NCI-H187 treated with DMSO at 0.1 percent for 48 hours (cell line): ENCODE measurements at places on chromosomes 7 and 10.

DNA sequence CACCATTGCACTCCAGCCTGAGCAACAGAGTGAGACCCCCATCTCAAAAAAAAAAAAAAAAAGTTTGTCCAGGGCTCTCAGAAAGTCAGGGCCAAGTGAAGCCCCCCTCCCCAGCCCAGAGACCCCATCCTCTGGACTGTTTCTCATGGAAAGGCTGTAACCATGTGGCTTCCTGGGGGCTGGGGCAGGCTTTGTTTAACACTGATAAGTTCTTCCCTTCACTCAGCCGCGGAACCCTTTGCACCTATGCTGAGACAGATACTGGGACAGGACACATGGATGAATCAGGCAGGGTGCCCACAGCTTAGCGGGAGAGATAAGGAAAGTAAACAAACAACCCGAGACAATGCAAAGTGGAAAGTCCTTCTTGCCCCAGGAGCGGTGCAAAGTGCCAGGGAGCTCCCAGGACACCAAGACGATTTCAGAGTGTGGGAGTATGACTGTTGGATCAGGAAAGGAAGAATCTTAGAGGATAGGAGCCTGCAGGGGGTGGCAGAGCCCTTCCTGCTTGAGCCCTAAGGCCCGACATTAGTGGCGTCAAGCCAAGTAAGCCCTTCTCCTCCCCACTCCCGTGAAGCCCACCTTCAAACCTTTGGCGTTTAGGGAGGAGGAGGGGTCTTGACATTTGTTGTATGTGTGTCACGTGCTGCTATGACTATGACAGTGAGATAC lies 11.6 kb downstream of the MLXIPL start:
- DNase-seq: no peak

DNA sequence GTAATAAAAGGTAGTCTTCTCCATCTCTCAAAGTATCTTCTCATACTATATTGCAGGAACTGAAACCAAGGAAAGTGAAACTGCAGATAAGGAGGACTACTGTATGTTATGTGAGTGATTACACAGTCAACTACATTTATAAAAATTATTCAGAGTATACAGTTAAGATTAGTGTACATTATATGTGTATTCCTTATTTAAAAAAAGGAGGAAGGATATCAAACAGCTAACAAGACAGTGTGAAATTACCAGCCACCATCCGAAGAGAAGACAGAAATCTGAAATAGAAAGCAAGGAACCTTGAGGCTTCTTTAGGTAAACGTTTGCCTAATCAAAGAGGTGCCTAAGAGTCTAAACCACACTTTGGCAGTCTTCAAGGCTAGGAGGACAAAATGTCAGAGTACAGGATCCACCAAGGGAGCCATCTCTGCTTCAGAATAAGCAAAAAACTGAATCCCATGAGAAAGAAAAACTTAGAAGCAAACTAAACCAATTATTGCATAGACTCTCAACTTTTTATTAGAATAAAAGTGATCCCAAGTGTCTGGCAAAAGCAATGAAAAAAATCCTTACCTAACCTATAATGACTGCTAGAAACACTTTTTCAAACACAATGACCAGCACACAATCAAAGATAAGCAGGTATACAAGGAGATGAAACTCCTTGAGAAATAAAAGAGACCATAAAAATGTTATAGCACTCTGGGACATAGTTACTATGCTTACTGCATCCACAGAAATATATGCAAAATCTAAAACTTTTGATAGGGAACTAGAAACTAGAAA lies 6.4 kb downstream of the USP6NL start:
- no peak for DNase-seq

- DNase-seq: no peak
Measured at GRCh38 chr7:90771281-90771680, 175.2 kb downstream of the CDK14 start.

DNA sequence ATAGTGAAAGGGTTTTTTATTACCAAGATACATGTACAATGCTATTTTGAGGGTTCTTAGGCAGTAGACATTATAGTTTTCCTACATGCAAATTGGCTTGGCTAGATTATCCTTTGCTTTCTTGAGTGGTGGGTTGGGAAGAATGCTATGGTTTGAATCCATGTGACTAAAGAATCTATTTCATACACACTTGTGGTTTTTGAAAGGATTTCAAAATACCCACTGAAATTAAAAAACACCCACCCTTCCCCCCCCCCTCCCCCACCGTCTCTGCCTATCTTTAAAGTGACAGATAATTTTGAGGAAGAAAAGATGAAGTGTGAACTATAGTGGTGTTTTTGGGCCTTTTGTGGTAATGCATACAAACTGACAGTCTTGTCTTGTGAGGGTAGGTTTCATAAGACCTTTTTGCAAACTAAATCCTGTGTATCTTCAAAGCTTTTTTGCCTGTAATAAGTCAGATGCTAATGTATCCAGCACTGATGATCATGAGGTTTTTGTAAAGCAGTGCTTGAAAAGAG lies 90.9 kb downstream of the TPST1 start:
- no peak for DNase-seq

DNA sequence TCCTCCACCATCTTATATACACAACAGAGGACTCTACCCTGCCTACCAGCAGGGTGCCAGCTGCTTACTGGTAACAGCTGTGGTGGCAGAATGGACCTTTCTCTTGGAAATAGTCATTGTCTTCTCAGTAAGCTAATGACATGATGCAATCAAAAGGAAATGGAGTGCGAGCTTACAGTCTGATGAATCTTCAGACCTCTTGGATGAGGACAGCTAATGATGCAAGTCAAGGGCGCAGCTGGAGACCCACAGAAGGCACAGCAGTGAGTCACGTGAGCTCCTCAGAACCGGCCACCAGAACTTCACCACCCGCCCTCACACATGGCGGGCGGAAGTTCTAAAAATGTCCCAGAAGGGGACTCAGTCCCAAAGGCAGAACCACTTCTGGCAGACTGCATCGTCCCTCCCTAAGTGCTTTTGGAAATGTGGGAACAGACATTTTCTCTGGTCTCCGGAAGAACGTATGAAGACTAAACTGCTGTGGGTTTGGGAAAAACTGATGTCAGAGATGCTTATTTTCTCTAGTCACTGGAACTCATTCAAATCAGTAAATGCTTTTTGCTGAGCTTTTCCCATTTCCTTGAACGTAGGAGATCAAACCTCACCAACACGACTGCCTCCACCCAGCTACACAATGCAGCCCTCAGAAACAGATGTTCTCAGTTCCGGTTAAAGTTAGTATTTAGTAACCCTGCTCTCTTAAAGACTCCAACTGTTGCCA lies 96.4 kb downstream of the FAS start:
- DNase-seq: no peak

DNA sequence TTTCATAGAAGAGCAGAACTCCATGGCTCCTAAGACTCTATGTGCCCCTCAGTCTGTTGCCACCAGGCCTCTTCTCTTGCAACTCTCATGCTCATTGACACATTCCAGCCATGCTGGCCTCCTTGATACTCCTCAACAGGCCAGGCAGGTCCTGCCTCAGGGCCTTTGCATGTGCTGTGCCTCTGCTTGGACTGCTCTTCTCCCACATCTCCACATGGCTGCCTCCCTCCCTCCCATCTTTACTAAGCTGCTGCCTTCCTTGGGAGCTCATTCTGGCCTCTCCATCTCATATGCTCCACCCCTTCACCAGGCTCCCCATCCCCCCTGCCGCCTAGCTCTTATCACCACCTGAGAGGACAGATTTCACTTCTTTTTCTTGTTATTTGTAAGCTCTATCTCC lies 103.8 kb upstream of the GPR26 start:
- DNase-seq: no peak

- DNase-seq: no peak
Measured at GRCh38 chr7:155965010-155965409, 152.7 kb upstream of the SHH start.

DNA sequence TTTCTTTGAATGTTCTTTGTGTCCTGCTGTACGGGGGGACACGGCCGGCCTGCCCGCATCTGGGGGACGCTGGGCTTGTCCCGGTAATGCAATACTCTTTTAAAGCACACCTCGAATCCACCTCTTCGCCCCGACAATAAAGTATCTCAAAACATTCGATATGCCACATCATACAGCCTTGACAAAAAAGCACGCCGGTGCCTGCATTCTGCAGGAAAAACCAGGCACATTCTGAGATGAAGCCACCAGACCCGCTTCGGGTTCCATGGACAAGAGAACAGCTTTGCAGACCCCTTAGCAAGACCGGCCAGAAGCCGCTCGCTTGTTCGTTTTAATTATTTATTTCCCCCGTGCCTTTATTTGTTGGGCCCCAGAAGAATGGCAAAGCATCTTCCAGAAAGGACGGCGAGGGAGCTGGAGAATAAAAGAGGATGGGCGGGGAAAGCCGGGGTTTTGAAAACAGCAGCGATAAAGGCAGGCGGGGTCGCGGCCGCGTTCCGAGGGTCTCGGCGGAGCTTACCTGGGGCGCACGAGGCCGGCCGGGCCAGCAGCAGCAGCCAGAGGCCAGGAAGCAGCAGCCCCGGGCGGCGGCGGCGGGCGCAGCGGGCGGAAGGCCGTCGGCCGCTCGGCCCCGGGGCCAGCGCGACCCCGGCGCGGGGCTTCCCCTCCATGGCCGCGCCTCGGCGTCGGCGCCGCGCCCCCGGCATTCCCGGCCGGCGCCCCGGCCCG lies 462 bp downstream of the KIAA1549 start:
- DNase-seq: no peak

DNA sequence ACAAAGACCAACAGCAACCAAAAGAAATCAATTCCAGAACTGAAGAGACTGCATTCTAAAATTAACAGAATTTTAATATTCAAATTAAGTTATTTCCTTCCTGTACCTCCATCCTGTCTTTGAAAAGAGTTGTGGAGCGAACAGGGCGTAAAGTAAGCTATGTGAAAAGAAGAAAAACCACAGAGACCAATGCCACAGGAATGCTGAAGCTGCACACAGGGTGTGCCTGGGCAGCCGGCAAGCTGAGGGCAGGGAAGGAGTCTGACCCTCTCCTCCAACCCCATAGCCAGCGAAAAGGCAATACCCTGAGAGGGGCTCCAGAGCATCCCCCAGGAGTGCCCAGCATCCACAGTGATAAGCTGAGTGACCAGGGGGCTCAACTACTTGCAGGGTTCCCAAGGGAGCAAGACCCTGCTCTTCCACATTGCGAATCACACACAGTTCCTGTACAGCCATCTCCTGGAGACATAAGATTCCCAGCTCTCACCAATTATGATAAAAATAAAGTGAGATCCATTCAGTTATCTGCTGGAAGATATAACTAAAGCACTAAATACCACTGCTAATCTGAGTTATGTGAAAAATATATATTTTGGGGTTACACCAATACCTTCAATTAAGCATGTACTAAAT lies 93.8 kb downstream of the PARD3 start:
- no peak for DNase-seq

- DNase-seq: no peak
Measured at GRCh38 chr7:47379629-47380324, 202.1 kb downstream of the TNS3 start.

- no peak for DNase-seq
Measured at GRCh38 chr7:151623766-151624165, 104.1 kb upstream of the RHEB start.

DNA sequence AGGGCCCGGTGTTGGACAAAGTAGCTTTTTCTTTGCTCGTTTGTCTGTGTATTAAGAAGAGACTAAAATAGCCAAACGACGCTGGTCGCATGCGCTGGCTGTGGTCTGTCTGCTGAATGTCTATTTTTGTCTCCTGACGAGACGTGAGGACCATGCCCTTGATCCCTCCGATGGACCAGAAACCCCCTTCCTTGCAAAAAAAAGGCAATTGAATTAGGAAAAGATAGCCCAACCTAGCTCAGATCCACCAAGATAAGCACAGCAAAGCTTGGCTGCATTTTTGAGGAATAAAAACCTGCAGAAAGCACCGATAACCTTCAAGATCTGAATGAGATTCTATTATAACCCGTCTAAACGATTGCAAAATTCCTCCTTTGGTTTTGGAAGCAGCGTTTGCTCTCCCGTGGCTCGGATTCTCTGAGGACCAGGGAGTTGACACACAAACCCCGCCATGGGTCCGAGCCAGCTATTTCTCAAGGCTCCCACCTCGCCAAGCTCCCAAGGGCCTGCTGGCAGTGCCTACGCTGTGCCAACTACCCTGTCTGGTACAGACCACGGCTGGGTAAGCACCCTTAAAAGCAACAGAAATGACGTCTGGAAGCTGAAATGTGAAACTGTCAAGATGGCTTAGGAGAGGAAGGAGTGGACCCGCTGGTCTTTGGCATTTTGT lies 17.7 kb upstream of the TTYH3 start:
- DNase-seq: no peak
